AG10803 (cell line): ENCODE measurements at places on chromosomes 11 and 22.
A peak's percentile ranks its signal among the peaks of the same experiment; 100 is the strongest.

DNA sequence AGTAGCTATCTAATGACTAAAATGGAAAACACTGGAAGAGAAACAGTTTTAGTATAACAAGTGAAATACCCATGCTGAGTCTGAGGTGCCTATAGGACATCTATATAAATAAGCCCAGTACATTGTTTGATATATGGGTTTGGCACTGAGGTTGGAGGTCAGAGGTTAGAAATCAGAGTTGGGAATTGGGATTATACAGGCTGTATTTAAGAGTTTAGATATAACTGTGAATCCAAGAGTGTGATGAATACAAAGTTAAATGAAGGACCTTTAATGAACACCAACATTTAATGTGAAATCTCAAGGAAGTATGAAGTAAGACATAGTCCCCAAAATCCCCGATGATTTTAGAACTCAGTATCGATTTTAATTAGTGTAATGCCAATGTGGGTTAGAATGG, 3.1 kb upstream of the HBD start:
- DNase-seq: no peak

DNA sequence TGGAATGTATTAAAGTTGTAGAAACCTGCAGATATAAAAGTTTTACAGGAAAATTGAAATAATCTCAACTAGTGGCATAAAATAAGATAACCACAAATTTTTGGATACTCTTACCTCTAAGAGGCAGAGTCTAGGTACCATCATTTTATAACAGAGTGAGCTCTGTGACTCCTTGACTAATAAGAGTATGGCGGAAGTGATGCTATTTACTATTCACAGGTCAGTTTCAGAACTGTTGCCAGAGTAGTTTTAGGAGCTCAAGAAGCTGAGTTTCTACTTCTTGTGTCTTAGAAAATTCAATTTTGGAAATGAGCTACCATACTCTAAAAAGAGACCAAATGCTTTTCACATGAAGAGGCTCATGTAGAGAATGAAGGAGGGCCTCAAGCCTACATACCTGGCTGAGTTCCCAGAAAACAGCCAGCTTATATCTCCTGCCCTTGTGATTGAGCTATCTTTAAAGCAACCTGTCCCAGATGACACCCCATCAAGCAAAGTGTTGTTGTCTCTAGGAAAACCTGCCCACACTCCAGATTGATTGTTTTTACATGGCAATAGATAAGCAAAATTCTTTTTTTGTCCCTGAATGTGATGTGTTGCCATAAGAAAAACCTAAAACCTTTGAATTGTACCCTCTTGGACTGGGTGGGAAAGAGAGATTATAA, 712.8 kb upstream of the CNTN5 start:
- DNase-seq: no peak

GRCh38 chr22:32696089-32696488, 105.4 kb upstream of the TIMP3 start:
- no peak for DNase-seq

- DNase-seq: peak; percentile 44
These were observed 39.3 kb downstream of the SGSM1 start for GRCh38 chr22:24845041-24845898.

GRCh38 chr22:50739894-50740293, 1.9 kb downstream of the ACR start:
- no peak for DNase-seq

GRCh38 chr22:20114506-20115475, 1.1 kb upstream of the RANBP1 start:
- no peak for DNase-seq

- peak; percentile 55 for DNase-seq
These were observed 101.2 kb downstream of the BCR start for GRCh38 chr22:23281406-23282088.

DNA sequence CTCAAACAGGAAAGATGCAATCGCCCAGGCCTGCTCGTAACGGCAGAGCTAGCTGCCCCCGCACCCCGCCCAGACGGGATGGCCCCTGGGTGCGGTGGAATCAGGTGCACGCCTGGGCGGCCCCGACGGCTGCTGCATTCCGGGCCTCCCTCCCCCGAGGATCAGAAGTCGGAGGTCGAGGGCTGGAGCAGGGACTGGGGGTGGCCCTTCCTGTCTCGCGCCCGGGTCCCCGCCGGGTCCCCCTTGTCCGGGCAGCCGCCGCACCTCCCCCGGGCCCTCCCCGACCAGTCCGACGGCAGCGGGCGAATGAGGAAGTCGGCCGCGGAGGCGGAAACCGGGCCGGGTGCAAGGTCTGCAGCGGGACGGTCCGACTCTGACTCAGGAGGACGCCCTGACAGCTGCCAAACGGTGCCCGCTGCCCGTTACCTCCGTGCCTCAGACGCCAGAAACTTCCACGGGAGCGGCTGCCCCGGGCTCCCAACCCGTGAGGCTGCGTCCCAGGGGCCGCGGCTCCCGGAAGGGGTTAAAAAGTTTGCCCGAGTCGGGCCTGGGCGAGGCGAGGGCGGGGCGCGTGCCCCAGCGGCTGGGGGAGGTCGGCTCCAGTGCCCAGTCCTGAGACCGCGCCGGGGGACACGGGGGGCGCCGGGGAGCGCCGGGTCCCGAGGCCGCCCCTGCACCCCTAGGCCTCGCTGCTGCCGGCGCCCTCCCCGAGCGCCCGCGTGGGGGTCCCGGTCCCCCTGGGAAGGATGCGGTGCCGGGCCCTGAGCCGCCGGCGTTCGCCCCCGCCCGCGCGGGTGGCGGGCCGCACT, 663 bp downstream of the MYH9 start:
- no peak for DNase-seq

DNA sequence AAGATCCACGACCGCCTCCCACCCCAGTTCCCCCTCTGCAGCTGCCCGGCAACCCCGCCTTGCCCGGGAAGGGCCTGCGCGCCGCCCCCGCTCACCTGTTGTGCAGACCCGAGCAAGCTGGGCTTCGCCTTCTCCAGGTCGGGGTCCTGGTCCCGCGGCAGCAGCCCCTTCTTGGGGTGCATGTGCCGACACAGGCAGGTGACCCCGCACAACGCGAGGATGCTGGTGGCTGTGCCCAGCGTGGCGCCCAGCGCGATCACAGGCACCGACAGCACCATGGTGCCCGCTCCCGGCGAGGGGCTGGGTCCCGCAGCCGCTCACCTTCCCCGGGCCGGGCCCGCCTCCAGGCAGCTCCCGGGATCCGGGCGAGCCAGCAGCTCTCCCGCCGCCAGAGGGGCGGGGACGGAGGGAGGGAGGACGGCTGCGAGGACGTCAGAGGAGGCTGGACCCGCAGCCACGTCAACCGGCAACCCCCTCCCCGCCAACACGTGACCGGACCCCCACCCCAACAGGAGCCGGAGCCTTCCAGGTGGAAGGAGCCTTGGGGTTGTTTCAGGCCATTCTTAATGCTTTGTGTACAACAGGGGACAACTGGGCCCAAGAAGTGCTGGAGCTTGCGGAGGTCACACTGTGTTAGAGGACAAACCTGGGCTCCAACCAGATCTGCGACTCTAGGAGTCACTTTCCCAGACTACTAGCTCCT, at the start of gene SYT13:
SYT13 (minus strand) TSS at position 412 of the 703 bp plus-strand sequence; CDS start at position 278, 134 bp downstream.
- no peak for DNase-seq

DNA sequence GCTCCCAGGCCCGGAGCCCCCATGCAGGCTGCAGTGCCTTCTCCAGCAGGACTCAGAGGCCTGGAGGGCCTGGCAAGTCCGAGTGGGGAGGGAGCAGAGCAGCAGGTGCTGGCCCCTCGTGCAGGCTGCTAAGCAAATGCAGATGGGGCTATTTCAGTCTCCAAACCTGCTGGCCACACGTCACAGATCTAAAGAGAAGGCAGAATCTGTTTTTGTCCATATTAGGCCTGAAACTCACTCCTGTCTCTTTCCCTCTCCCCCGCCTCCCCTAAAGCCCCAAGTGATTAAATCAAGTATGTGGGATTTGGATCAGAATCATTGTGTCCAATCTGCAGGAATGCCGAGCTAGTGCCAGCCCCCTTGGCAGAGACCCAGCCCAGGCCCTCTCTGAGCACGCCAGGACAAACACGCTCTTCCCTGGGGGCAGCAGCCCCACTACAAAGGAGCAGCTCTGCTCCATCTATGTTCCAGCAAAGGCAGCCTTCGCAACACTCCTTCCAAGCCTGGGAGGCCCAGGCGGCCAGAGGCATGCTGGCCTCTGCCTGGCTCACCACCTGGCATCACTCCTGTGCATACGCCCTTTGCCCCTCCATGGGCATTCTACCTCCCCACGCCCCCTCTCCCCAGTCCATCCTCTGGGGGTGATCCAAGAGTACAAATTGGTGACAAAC, 26.5 kb downstream of the RPL27A start:
- DNase-seq: peak; percentile 99

DNA sequence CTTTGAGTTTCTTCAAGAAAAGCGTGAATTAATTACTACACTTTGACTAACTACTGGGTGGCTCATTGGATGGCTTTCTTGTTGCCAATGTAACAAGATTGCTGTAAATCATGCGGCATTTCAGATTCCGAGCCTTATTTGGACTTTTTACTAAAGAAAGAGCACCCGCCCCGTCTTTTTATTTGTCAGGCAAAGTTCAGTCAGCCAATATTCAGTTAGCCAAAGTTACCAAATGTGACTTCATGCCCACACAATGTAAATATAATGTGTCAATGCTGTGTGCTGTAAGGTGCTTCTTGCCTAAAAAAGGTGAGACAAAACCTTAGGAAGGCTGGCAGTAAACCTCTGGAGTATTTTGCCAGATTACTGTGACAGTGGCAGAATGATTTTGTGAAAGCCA, 14.8 kb downstream of the FLI1 start:
- DNase-seq: no peak

DNA sequence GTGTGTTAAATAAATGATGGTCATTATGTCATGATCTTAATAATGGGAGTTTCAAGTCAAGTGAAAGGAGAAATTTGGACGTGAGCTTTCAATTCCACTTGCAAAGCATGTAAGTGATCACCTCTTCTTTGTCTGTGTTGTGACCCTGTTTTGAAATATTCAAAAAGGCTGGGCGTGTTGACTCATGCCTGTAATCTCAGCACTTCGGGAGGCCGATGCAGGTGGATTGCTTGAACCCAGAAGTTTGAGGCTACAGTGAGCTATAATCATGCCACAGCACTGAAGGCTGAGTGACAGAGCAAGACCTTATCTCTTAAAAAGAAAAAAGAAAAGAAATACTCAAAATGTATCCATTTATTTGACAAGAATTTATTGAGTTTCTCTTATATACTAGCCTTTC, 32.9 kb upstream of the EED start:
- DNase-seq: no peak

GRCh38 chr11:47940904-47941649, 39.3 kb upstream of the PTPRJ start:
- no peak for DNase-seq

DNA sequence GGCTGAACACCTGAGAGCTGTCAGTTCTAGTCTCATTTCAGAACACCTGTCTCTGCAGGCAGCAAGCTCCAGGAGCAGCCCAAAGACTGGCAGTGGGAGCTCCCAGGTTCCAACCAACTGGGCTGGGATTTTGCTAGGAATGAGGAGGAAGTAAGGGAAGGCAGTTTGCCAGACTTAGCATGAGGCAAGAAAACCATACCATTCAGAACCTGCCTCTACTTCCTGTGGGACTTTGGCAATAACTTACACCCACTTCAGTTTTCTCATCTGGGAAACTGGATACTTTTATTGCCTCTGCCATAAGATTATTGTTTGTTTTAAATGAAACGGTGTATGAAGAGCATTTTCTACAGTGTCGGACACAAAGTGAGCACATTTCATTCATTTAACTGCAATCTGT, 363.7 kb upstream of the ISX start:
- DNase-seq: no peak

DNA sequence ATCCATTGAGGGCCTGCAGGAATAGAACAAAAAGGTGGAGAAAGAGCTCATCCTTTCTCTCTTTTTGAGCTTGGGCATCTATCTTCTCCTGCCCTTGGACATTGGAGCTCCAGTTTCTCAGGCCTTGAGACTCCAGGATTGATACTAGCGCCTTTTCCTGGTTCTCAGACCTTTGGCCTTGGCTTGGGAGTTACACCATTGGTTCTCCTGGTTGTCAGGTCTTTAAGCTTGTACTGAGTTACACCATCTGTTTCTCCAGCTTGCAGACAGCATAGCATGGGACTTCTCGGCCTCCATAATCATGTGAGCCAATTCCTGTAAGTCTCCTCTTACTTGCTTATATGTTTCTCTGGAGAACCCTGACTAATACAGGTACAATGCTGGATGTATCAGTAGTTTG, 72.6 kb downstream of the GRK3 start:
- DNase-seq: no peak

- no peak for DNase-seq
These were observed 6.5 kb upstream of the FJX1 start for GRCh38 chr11:35611741-35612140.

GRCh38 chr22:36009085-36009484, 19.5 kb downstream of the RBFOX2 start:
- DNase-seq: peak; percentile 59

DNA sequence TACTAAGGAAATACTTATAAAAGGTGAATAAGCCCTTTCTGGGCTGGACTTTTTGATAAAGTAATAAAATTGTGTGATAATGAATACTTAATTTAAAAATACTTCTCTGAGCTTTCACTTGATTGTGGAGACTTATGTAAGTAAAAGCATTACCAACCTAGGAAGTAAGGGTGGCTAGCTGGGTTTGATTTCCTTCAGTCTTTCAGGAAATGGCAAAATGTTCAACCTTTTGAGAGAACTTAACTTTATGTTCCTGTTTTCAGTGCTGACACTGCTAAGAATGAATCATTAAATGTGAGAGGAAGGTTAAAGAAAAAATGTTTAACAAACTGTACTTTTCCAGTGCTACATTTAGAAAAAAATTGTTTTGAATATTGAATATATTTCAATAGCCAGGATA, 900.3 kb downstream of the METTL15 start:
- DNase-seq: no peak

DNA sequence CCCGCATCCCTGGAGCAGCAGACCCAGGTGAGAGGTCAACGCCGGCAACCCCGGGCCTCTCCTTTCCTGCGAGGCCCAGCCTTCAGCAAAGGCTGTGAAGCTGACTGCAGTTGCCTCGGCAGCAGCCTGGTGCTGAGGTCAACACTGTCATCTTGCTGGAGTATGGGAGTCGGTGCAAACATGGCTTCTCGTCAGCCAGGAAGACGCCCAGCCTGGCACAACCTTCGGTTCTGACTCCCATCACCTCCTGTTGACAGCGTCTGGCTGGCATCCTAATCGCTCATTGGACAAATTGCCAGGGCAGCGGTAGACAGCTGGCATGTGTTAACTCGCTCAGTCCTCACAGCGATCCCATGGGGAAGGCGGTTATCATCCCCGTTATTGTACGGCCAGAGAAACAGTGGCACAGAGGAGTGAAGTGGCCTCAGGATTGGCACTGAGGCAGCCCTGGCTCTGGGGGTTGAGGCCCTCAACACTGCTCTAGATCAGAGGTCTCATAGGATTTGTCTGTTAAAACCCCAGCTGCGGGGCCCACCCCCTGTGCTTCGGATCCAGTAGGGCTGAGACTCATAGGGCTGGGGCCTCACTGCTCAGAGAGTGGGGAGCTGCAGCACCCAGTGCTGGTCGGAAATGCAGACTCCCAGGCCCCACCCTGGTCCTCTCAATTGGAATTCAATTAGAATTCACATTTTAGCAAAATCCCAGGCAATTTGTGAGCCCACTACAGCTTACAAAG, 39.3 kb upstream of the TP53I11 start:
- DNase-seq: peak; percentile 43

- peak; percentile 31 for DNase-seq
These were observed 48.6 kb upstream of the UCP3 start for GRCh38 chr11:74057249-74058151.

GRCh38 chr11:35623621-35624168, 5.4 kb downstream of the FJX1 start:
- DNase-seq: peak; percentile 56

GRCh38 chr11:93662175-93662570, 691 bp downstream of the CEP295 start:
- DNase-seq: no peak
